ENCODE measurements at places on chromosomes 1 and 21.
A peak's percentile ranks its signal among the peaks of the same experiment; 100 is the strongest.

GRCh38 chr1:170676628-170677027, 12.7 kb downstream of the PRRX1 start:
- DNase-seq: peak; percentile 64

- no peak for DNase-seq
These were observed 134.4 kb upstream of the PRDX6 start for GRCh38 chr1:173342736-173343135.

- DNase-seq: no peak
These were observed 358.9 kb downstream of the DISC1 start for GRCh38 chr1:231985296-231986023.

GRCh38 chr1:225780134-225780533, 2.5 kb downstream of the SRP9 start:
- no peak for DNase-seq

DNA sequence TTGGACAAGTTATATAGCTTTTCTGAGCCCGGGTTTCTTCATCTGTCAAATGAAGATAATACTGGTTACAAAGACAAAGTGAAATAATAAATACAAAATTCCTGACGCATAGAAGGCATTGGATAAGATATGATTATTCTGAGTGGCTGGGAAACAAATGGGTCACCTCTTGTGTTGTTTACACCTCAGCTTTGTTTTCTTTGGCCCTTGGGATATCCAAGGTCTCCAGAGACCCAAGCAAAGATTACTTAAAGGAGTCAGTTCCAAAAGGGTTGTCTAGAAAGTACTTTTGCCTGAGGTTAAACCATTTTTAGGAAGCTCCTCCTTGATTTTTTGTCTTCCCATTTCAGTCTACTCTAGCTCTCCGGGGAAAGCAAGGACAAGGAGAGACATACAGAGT, 9.7 kb downstream of the KHDRBS1 start:
- no peak for DNase-seq

DNA sequence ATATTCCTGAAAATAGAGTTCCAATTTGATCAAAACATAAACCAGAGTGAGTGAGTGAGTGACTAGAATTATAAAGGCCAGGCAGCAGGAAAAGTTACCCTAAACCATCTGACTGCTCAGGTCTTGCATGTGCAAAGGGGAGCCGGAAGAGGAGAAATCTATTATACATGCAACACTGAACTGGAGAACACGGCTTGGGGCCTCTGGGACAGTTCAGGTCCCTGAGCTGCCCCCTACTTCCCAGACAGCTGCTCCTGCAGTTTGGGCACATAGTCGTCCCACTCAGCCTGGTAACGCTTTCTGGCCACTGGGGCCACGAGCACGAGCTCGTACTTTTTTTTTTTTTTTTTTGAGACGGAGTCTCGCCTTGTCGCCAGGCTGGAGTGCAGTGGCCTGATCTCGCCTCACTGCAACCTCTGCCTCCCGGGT, 40.1 kb downstream of the PTPRC start:
- DNase-seq: no peak

DNA sequence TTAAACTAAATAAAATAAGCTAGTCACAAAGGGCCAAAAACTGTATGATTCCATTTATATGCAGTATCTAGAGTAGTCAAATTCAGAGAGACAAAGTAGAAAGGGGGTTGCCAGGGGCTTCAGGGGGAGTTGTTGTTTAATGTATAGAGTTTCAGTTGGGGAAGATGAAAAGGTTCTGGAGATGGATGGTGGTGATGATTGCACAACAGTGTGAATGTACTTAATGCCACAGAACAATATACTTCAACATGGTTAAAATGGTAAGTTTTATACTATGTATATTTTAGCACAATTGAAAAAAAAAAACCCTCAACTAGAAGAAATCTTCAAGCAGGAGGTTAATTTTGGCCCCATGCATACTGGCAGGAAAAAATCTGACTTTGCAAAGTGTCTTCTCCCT, 24.3 kb downstream of the VAV3 start:
- no peak for DNase-seq

- DNase-seq: peak; percentile 89
These were observed 39.9 kb upstream of the BACH1 start for GRCh38 chr21:29258626-29259338.

GRCh38 chr1:81006502-81006901, 794.2 kb upstream of the ADGRL2 start:
- no peak for DNase-seq

DNA sequence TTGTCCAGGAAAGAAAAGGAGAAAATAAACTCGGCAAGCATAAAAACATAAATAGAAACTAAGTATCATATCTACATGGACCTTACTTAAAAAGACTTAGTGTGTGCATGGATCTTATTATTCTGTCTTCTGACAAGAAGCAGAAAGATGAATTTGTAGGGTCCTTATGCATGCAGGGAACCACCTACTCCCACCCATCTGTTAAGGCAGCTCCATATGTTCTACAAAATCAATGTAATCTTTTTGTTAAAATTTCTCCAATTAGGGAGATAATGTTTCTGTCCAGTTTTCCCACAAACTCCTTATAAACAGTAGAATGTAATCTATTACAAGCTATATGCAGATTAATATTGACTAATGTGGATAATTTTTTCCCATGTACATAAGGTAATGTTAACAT, 13.9 kb upstream of the PTPN14 start:
- DNase-seq: no peak

- no peak for DNase-seq
These were observed 256.2 kb downstream of the DISC1 start for GRCh38 chr1:231882790-231883189.

DNA sequence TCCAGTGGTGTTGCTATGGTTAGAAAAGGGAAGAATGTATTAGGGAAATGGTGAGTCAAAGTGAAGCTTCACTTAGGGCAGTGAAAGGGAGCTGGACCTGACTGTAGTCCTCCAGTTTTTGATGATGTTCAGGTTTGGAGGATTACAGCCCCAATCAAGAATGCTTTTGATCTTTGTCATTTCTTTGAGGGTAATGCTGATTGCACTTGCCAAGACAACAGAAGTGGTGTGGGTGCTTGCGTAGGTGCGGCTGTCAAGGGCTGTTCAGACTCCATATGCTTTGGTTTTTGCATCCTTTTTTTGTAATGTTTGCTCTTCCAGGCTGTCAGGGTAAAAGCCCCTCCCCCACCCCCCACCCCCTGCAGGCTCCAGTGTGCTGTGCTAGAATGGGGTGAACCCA, 38.9 kb downstream of the HHAT start:
- no peak for DNase-seq

- no peak for DNase-seq
These were observed 189.2 kb upstream of the VAMP3 start for GRCh38 chr1:7581754-7582459.

DNA sequence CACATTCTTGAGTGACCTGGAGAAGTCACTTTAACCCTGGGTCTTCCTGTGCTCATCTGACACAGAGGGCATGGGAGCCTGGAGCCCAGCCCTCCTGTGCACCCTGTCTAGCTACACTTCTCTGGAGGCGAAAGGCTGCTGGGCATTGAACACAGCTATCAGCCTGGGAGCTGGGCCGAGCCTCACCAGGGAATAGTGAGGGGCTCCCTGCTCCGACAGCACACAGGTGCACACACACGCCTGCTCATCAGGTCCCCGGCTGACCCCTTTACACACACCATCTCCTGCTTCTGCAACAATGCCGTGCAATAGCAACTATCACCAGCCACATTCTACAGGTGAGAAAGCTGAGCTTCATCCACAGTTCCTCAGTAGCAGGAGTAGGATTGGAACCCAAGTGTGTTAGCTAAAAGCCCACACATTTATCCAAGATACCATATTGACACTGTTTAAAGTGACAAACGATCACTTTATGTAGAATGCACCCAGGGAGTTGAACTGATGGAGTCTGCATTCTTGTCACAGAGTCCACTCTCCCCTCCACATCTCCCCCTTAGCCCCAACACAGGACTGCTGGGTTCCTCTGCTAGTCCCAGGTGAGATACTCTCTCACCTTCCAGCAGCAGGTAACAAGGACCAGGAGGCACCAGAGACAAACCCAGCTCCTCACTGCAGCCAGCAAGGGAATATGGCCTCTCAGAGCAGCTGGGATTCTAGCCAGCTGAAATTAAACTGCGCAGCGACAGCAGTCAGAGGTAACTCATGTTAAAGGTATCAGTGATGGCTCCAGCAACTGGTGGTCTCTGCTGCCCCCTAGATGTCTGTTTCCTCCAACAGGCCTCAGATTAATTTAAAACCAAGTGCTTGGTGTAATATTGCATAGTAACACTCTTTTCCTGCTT, 18.3 kb upstream of the CAPN8 start:
- DNase-seq: peak; percentile 39

GRCh38 chr1:235995511-235995910, 69.4 kb downstream of the NID1 start:
- no peak for DNase-seq

DNA sequence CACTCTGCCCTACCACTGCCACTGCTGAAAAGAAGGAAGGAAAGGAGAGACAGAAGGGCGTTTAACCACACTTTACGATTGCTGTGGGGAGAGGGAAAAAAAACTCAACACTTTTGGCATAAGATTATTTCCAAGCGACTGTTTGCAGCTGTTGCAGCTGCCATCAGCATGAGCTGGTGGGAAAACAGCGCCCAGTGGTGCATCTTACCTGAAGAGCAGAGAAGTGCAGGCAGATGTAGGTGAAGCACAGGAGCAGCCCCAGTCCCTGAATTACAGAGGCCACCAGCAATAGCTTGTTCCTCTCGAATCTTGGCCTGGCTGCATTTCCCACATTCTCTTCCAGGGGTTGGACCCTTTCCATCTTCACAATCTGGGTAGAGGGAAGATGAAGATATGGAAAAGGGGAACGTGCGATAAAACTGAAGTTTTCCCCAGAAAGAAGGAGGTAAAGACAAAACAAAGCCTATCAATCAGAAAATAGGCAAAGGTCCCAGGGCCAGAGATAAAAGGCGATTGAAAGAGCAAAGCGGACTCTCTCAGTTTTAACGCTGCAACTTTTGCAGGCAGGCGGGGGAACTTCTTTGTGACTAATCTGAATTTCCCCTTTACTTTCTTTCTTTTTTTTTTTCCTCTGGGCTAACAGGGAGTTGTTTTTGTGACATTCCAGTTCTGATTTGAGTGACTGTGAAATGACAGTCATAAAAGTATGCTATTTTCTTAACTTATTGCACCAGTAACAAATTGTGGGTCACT, at the start of gene TNFSF4:
Gene TNFSF4 (minus strand): TSS at position 516 of the 753 bp plus-strand sequence. CDS start 155 bp downstream, at position 361.
- DNase-seq: peak; percentile 53

- DNase-seq: no peak
These were observed 275.4 kb upstream of the BEND5 start for GRCh38 chr1:49052102-49052501.

DNA sequence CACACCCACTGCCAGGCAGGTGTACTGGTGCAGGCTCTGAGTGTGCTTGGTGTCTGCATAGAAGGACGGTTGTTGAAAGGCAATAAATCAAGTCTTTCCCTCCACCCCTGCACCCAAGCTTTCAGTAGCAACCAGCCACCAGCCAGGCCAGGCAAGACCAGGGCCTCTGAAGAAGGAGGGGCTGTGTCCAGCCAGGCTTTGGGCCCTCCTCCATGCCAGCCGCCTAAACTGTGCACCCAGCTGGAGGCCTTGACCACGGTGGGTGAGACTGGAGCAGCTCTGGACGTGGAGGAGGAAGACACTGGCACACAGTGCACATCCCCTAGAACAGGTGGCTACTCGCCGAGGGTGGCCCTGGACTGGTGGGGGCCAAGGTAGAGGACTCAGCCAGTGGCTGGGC, 4.9 kb downstream of the OLIG2 start:
- no peak for DNase-seq

DNA sequence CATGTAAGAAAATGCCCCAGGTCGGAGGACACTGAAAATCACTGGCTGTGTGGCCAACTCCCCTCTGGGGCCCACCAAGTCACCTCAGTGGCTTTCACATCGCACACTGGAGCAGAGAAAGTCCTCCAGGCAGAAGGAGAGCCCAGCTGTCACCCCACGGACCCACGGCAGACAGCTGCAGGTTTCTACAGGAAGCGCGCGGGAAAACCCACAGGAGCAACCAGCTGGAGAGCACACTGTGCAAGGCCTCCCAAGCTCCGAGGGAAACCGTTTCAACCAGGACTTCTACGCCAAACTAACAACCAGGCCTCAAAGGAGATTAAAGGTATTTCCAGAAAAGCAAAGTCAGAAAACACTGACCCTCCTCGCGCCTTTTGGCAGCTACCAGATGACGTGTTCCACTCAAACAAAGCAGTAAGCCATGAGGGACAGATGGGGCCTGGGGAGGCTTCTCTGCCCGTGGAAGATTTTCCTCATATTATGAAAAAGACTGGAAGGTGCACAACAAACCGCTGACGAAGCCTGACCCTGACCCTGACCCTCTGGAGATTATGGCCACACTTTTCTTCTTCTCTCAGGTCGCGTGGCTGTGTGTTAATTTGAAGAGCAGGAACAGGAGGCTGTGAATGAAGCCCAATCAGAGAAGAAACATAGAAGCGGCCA, 21.0 kb downstream of the WDR4 start:
- no peak for DNase-seq

DNA sequence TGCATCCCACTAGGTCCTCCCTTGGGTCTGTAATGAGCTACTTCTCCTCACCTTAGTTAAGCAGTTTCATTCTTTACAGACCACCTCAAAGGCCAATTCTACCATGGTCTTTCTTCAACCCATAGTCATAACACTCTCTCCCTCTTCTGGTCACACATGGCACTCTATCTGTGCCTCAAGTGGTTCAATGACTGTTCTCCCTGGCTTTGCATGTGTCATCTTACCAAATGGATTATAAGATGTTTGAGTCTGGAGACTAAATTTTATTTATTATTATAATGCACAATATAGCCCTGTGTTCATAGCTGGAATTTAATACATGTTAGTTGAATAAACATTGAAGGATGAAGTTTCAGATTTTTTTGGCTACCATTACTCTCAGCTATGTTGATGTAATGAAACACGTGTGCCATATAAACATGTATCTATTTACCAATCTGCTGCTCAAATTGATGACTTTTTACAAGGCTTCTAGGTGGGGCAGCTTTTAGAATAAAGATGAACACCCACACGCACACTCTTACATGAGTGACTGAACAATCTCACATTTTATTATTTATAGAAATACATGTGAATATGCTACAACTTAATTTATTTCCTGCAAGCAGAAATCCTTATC, 102.1 kb downstream of the RUNX1 start:
- no peak for DNase-seq

DNA sequence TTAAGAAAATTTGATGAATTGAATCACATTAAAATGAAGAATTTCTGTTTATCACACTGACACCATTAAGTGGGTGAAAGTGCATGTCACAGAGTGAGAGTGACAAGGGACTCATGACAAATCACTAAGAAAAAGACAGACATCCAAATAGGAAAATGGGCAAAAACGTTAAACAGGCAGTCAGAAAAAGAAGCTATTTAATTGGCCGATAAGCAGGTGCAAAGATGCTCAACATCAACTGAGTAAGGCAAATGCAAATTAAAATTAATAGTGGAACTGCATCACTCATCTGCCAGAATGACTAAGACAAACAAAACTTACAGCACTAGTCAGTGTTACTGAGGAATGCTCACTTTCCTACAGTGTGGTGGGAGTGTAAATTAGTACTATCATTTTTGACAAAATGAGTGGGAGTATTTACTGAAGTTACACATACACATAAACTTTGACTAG, 39.2 kb upstream of the RUNX1 start:
- peak; percentile 38 for DNase-seq

Measured in HCEC 1CT (cell line).